ENCODE measurements at places on chromosomes 4 and X.

- no peak for DNase-seq
These were observed 94.9 kb downstream of the CNKSR2 start for GRCh38 chrX:21469071-21469470.

DNA sequence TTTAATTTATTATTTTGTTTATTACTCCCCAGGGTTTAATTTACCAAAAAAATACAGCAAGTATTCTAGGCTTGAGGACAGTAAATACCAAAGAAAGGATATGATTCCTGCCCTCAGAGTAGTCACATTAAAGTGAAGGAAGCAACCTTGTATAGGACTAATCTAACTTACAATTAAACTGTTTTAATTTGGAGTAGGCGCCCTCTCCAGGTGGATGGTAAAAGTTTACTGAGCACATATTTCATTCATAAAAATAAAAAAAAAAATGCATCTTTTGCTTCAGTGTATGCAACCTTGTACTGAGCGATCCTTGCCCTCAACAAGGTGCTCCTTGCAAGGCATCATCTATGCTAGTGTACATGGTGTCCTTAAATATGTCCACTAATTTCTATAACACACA lies 72.0 kb upstream of the MAGEB16 start:
- DNase-seq, result peak; percentile 35

DNA sequence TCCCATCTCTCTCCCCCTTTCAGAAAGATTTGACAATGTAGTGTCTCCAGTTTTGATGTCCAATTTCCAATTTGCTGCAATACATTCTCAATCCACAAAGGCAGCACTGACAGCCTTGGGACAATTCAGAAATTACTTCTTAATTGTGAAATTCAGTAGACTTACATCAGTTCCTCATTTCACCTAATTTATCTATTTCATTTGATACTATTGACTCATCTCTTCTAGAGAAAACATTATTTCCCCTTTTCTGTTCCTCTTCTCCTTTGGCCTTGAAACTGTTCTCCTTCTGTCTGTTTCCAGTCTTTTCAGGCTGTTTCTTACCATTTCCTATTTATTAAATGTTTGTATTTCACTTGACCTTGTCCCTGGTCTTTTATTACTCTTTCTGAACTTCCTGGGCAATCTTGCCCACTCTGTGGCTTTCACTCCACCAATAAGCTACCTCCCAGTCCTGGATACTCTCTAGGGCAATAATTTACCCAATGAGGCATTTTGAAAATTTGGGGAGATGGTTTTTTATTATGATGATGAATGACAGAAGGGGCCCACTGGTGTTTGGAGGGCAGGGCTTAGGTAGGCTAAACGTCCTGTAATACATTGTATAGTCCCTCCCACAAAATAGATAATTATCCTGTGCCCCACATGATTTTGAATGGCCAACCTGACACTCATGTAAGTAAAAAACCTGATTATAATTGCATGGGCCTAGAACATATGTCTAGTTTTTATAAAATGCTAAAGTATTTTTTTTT lies 498.0 kb upstream of the BOD1L1 start:
- DNase-seq, result peak; percentile 56

GRCh38 chr4:20870436-20870835 lies 170.2 kb downstream of the PACRGL start:
- no peak for DNase-seq

DNA sequence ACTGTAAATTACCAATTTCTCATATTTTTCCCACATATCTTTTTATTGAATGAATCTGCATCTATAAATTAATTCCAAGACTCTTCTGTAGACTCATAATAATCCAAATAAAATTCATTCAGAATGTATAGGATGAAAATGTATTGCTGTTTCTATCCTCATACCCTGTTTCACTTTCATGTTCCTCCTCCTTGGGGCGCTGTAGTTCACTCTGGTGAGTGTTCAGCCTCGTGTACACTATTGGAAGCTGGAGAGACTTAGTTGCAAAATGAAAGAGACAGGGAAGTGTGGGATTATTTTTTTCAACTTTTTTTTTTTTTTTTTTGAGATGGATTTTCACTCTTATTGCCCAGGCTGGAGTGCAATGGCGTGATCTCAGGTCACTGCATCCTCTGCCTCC lies 296.1 kb downstream of the TLL1 start:
- no peak for DNase-seq

- DNase-seq, result no peak
These were observed 26.5 kb downstream of the SEC31A start for GRCh38 chr4:82864336-82864979.

DNA sequence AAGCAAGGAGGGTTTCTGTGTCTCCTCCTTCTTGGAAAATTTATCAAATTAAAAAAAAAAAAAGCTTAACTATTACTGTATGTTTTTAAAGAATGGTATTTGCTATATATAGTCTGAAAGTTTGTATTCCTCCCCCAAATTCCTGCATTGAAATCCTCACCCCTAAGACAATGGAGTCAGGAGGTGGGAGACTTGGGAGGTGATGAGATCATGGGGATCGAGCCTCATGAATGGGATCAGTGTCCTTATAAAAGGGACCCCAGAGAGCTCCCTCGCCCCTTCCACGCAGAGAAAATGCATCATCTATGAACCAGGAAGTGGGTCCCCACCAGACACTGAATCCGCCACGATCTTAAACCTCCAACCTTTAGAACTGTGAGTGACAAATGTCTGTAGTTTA lies 50.1 kb downstream of the DHRSX start:
- DNase-seq, result no peak

DNA sequence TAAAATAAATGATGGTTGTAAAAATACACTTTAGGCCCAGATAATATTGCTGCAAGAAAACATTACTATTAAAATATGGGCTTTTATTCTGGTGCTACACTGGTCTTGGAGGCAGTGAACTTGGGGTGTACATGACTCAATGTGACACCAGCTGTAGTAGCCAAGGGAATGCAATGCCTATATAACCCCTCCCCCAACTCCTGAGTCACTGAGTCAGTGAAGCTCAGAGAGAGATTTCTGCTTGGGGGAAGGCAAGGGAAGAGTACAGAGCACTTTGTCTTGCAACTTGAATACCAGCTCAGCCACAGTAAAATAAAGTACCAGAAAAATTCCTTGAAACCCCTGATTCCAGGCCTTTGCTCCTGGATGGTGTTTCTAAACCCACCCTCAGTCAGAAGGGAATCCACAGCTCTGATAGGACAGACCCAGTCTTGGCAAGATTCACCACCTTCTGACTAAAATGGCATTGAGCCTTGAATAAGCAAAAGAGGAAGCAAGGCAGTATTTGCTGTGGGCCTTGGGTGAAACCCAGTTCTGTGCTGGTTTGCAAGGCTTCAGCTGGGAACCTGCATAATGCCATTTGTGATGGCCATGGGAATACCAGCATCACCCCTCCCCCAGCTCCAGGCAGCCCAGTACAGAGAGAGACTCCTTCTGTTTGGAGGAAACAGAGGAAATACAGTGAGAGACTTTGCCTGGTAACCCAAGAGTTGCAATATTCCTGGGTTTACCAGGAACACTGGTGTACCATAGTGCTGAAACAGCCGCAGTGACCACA lies 209.9 kb downstream of the IQCM start:
- DNase-seq, result no peak

DNA sequence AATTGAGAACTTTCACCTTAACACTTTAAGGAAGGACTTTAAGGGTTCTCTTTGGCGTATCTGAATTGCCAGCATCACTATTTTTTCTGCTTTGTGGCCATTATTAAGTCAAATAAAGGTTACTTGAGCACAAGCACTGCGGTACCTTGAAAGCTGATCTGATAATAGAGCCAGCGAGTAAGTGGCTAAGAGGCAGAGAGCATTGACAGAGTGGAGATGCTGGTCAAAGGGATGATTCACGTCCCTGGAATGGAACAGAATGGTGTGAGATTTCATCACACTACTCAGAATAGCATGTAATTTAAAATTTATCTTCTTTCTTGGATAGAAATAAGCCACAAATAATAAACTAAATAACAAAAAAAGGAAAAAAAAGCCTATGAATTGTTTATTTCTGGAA lies 57.1 kb upstream of the NPFFR2 start:
- no peak for DNase-seq
